Activated CD4-positive, alpha-beta T cell treated with anti-CD3 and anti-CD28 coated beads, Interleukin-2, amount 50 U/mL, for 4 hours (primary cell): ENCODE measurements at places on chromosomes 11 and 22.

- DNase-seq, result no peak
Measured at GRCh38 chr11:121300972-121301699, 8.6 kb downstream of the SC5D start.

- DNase-seq, result no peak
Measured at GRCh38 chr11:103887001-103887658, 149.3 kb upstream of the DDI1 start.

DNA sequence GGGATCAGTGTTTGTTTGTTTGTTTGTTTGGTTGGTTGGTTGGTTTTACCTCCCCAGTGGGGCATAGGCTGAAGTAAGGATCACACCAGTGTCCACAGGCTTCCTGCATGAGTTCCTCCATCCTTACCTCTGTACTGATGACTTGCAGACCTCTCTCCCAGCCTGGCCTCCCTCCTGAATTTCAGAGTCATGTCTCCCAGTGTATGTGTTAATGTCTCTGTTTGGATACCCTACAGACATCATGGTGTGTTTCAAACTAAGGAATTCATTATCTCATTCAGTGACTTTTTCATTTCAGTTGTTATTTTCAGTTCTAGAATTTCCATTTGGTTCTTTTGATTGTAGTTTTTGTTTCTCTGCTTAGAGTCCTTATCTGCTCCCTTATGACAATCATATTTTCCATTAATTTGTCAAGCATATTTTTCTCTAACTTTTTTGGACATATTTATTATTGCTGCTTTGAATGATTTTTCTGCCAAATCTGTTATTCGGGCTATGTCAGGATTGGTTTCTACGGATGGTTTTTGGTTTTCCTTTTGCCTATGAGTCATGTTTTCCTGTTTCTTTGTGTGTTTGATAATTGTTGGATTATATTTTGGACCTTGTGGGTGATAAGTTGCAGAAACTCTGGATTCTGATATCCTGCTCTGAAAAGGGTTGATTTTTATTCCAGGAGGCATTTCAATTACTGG lies 23.6 kb downstream of the MYEOV start:
- DNase-seq, result no peak

DNA sequence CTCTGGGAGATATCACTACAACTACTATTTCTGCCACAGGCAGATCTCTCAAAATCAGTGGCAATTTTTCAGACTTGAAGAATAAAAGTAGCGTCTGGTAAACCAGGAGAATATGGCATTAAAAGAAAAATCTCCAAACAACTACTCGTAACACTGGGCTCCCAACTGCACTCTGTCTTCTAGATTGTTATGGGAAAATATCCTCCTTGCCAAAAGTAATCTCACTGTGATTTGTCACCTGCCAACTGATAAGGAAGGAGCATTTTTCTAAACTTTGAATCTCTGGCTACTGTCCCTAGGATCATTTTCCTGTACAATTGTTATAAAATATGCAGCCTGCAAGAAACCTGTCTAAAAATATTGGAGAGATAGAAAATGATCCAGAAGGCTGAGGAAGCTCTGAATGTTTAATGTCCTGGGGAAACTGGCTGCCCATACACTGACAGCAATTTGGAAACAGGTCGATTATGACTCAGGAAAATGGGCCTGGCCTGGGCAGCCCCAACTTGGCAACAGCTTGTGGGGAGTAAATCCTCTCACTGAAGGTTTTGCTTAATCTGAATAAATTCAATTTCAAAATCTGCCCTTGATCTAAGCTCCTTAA lies 90.5 kb upstream of the DBX1 start:
- DNase-seq, result no peak

- no peak for DNase-seq
Measured at GRCh38 chr11:22006901-22007300, 186.0 kb upstream of the ANO5 start.

- no peak for DNase-seq
Measured at GRCh38 chr11:48125866-48126265, 90.7 kb upstream of the OR4B1 start.

- DNase-seq, result no peak
Measured at GRCh38 chr22:19038164-19038546, 84.1 kb downstream of the DGCR2 start.

GRCh38 chr11:69207165-69207889 lies 51.6 kb downstream of the SMIM38 start:
- DNase-seq, result no peak

DNA sequence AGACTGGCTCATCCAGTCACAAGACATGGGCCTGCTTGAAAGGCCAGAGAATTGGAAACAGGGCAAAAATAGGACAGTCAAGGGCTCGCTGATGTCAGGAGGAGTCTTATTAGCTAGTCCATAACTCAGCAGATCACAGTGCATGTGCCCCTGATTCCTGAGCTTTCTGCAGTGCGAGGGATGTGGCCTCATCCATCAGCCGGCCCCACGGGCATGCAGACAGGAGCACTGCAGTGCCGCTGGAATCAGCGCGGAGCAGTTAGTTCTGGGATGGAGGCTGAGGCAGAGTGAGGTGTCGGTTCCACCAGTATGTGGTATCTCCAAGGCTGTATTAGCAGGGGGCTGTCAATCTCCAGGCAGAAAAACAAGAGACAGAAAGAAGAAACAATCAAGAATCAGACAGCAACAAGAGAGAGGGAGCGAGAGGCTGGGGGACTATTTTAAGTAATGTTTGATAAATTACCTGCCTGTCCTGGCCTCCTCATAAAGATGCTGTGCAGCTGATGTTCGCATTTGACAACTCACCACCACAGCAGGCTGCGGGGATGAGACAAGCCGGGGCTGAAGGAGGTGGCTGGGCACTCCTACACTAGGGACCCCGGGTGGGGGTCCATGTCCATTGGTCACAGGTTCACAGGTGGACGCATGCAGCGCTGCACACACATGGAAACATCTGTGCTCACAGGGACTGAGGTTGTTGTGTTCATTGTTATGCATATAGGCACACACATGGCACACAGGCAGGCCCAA lies 167.2 kb downstream of the TRIM29 start:
- no peak for DNase-seq

DNA sequence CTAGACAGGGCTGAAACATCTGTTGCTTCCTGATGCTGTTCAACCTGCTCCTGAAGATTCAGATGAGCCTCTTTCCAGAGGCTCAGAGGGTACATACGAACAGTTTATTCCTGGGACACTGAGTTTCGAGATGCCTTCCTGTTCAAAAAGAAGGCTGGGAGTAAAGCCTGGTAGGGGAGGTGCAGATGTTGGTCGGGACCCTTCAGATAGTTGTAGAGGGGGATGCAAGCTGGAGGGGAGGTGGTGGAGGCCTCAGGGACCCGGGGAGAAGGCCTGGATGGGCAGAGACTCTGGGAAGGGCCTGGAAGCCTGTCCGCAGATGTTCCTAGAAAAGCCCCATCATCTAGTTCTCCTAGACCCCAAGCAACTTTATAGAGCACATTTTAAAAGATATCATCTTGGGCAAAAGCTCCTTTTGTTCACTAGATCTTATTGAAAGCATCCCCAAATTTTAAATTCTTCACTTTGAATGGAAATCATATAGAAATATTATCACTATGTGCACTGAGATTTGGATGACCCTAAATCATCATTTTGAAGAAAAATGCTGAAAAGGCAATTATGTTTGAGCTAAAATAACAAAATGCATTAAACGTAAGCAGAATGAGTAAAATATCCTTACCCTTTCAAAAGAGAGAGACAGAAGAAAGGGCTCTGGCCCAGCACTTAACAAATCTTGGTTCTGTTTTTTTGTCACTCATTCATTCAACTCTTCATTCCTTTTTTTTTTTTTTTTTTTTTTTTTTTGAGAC lies 41.2 kb downstream of the RTL6 start:
- DNase-seq, result no peak

DNA sequence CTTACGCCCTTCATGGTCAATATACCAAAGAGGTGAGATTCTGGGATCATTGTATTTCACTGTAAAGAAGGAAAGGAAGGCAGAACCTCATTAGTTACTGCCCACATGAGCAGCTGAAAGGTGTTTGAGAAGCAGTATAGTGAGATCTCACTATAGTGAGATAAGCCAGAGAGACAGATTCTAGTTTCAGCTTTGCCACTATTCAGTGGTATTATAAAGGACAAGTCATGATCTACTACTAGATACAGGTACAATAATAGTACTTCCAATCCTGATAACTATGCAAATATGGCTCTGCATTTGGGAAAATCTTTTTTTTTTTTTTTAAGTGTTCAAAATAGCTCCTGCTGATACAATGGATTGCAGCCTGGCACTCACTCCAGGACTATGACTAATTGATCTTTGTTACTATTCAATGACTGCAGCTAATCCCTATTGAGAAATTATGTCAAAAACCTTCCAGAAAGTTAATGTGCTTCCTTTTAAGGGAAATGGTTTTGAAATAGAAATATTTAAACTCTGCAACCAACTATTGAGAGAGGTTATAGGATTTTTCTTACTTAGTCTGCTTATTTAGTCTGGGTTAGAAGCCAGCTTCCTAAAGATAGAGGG lies 8.3 kb upstream of the DLAT start:
- DNase-seq, result no peak

GRCh38 chr11:126581871-126582648 lies 226.6 kb downstream of the ST3GAL4 start:
- no peak for DNase-seq
